ENCODE measurements at places on chromosomes 4 and X.

DNA sequence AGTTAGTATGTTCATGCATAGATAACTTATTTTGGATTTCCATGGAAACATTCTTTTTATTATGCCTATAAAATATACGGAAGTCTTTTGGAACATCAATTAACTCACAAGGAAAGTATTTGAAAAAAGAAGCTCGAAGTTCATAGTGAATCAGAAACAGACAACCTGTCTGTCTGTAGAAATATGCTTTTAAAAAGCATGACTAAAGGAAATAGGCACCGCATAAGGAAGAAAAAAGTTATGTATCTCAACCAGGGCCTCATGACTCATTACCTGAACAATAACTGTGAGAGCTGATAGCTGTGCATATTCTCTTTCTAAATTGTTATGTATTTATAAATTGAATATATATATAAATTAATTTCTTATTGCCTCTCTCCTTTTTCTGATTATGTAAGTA lies 324.1 kb downstream of the TLL1 start:
- no peak overlapping the region for H3K4me3 ChIP-seq
- no peak overlapping the region for H3K27ac ChIP-seq
- no peaks in the 10 kb centered on the region for H3K36me3 ChIP-seq
- H3K4me1 ChIP-seq, result no peaks in the 10 kb centered on the region

DNA sequence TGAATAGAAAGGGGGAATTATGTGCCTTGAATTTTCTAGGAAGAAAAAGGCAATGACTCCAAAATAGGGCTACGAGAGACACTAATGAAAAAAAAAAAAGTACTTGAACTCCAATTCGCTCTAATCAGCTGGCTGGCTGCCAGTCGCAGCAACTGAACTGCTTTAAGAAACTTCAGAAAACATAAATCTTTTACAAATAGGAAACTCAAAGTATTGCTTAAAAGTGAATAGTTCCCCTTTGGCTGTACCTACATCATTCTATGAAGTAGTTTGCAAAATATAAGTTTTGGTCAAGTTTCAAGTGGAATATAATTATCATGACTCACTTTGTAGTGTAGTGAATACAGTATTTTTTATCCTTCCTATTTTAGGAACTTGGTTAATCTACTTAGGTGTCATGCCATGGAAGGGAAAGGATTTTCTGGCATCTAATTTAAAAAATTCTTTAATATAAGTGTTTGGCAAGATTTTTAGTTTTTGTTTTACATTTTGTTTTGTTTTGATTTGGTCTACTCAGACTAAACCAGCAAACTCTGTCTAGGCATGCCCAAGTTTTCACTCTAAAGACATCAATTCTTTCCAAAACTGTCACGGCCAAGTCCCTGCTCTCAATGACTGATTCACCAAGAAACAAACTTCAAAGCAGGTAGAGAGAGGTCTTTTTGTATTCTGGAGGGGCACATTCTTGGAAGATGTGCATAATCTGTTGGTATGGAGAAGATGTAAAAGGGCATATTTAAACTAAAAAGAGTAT lies 382.4 kb upstream of the GALNT7 start:
- H3K4me1 ChIP-seq, result no peaks in the 10 kb centered on the region
- no peaks in the 10 kb centered on the region for H3K27me3 ChIP-seq
- H3K27ac ChIP-seq, result no peak overlapping the region

DNA sequence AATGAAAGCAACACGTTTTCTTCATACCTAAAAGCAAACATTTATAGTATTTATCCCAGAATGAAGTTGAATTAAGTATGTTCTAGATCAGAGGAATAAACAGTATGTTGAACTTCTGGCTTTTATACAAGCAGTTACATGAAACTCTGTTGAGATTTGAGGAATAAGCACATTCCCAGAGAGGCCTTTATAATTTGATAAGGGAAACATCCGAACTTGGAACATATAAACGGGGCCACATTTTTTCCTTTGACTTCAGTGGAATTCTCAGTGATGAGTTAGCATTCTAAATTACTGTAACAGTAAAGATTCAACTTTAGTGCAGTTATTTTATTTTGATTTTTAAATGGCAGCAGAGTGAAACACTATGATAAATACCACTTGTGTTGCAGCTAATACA lies 119.5 kb downstream of the GLRA3 start:
- H3K4me1 ChIP-seq, result no peaks in the 10 kb centered on the region
- H3K27me3 ChIP-seq, result no peaks in the 10 kb centered on the region
- DNase-seq, result no peak
- H3K4me3 ChIP-seq, result no peak overlapping the region
- H3K27ac ChIP-seq, result no peak overlapping the region

- H3K36me3 ChIP-seq, result no peaks in the 10 kb centered on the region
- H3K4me1 ChIP-seq, result no peaks in the 10 kb centered on the region
- no peaks in the 10 kb centered on the region for H3K27me3 ChIP-seq
- no peak within 1 kb of the TSS for H3K4me3 ChIP-seq
- DNase-seq, result no peak
Observed at GRCh38 chrX:141903400-141904155, at the start of gene MAGEC1. Gene MAGEC1, plus strand, starts transcription at chrX:141903894. Its CDS starts 1,179 bp downstream, at chrX:141905073.

DNA sequence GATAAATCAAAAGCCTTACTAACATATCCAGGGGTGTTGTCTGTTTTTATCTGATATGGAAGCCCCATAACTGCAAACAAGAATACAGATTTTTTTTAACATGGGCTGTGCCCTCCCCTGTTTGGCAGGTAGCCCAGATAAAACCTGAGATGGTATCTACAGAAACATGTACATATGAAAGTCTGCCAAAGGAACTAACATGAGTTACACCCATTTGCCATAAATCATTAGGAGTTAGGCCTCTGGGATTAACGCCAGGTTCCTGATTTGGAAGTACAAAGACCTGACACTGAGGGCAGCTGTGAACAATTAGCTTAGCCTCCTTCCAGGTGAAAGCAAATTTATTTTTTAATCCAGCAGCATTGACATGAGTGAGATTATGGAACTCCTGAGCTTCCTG lies 264.3 kb downstream of the TECRL start:
- no peak overlapping the region for H3K4me3 ChIP-seq
- no peak for DNase-seq
- no peak overlapping the region for H3K27ac ChIP-seq
- H3K36me3 ChIP-seq, result peaks cover 2% of the 10 kb centered on the region

DNA sequence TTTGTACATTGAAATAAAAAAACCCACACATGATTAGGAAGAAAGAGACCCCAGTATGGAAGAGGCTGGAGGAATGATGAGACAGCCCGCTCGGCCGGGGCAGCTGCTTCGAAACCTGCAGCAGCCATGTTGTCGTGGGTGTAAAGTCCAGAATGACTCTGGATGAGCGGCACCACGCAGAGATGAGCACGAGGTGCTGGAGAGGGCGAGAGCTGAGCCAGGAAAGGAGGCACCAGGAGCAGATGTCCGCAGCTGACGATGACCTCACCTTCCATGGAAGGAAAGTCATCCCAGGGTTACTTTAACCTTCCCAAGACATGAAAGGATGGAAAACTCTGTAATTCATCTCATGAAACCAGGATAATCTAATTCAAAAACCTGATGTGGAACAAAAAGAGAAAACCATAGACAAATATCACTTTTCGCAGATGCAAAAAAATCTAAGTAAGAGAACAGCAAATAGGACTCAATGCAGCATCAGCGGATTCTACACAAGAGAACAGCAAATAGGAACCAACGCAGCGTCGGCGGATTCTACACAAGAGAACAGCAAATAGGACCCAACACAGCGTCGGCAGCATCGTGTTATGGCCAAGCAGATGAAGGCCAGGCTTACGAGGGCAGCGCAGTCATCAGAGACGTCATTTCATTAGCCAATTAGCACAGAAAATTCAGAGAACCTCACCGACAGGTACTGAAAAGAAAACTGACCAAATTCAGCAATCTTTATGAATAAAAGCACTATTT lies 25.9 kb upstream of the SPON2 start:
- no peaks in the 10 kb centered on the region for H3K27me3 ChIP-seq
- H3K4me3 ChIP-seq, result no peak overlapping the region
- DNase-seq, result no peak

GRCh38 chrX:38305971-38306370 lies 21.3 kb downstream of the RPGR start:
- H3K27me3 ChIP-seq, result no peaks in the 10 kb centered on the region
- H3K4me3 ChIP-seq, result no peak overlapping the region
- no peak overlapping the region for H3K27ac ChIP-seq
- no peak for DNase-seq
- no peaks in the 10 kb centered on the region for H3K36me3 ChIP-seq

DNA sequence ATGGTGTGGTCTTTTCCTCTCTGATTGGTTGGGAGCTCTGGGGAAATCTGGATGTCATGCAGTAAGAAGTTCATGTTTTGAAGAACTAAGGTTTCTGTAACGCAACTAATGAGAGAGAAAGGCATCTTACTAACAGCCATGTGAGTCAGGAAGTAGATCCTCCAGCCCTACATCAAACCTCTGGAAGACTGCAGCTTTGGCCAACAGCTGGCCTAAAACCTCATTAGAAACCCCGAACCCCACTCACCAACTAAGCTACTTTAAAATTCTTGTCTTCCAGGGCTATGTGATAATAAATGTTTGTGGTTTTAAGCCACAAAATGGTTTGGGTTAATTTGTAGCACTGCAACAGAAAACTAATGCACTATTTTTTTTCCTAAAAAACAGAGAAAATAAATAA lies 549.0 kb upstream of the GRID2 start:
- no peak for DNase-seq
- H3K4me3 ChIP-seq, result no peak overlapping the region
- H3K27ac ChIP-seq, result no peak overlapping the region
- H3K27me3 ChIP-seq, result no peaks in the 10 kb centered on the region
- H3K4me1 ChIP-seq, result no peaks in the 10 kb centered on the region
- H3K36me3 ChIP-seq, result no peaks in the 10 kb centered on the region

DNA sequence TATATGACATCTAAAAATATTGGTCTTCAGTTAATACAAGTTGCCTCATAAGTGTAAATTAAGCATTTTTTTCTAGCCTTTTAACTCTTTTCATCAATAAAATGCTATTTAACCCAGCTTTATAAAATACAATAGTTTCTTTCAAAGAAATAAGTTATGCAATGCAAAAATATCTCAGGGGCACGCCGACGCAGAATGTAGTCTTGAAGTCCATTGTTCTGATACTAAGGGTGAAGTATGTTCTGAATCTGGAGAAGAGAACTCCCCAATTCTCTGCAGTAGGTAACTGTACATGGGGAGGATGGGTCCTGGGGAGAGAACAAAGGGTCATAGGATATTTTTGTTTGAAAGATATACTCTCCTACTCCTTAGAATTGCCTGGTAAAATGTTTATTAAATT lies 256.6 kb upstream of the NDST4 start:
- DNase-seq, result no peak
- H3K4me1 ChIP-seq, result no peaks in the 10 kb centered on the region
- H3K27me3 ChIP-seq, result no peaks in the 10 kb centered on the region
- no peak overlapping the region for H3K27ac ChIP-seq
- no peak overlapping the region for H3K4me3 ChIP-seq

GRCh38 chr4:152972821-152973628 lies 36.9 kb downstream of the FHDC1 start:
- no peaks in the 10 kb centered on the region for H3K36me3 ChIP-seq
- H3K4me3 ChIP-seq, result no peak overlapping the region
- no peaks in the 10 kb centered on the region for H3K4me1 ChIP-seq
- no peak overlapping the region for H3K27ac ChIP-seq

- no peak for DNase-seq
- peaks cover 39% of the 10 kb centered on the region for H3K4me1 ChIP-seq
- no peak overlapping the region for H3K4me3 ChIP-seq
- H3K27me3 ChIP-seq, result no peaks in the 10 kb centered on the region
- H3K27ac ChIP-seq, result no peak overlapping the region
Observed at GRCh38 chr4:165293061-165293460, 34.4 kb upstream of the MSMO1 start.

GRCh38 chrX:16258882-16259281 lies 91.6 kb downstream of the MAGEB17 start:
- no peaks in the 10 kb centered on the region for H3K4me1 ChIP-seq
- H3K36me3 ChIP-seq, result no peaks in the 10 kb centered on the region
- no peak overlapping the region for H3K27ac ChIP-seq
- DNase-seq, result no peak
- no peak overlapping the region for H3K4me3 ChIP-seq

DNA sequence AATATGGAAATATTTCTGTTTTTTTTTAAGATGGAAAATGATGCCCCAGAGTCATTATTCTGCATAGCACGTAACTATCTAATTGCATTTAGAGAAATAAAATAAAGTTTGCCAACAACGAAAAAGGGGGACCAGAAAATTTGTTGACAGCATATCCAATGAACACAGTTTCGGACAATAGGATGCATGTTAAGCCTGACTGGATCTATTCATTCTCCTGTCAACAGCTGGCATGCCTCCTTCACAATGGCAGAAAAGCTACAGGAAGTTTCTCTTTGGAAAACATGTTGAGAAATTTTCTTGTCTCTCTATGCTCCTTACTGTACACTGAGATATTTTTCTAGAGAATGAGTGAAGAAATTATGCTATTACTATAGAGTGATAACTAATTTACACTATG lies 262.5 kb downstream of the GRID2 start:
- H3K27ac ChIP-seq, result no peak overlapping the region
- H3K4me1 ChIP-seq, result no peaks in the 10 kb centered on the region
- H3K4me3 ChIP-seq, result no peak overlapping the region
- no peaks in the 10 kb centered on the region for H3K36me3 ChIP-seq

DNA sequence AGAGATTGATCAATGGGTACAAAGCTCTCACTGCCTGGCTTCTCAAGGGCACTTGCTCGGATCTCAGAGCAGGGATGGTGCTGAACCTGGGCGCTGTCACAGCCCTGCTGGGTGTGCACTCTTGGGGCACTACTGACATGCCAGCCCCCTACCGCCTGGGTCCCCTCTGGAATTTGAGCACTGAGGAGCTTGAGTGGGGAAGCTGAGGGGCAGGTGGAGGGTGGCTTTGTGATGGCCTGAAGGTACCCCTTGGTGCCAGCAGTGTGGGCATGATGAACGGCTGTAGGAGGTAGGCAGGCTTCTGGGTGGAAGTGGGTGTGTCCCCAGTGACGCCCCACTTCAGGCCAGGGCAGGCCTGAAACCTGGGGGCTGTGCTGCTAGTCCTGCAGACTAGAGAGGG lies 379.1 kb upstream of the GRID2 start:
- H3K27me3 ChIP-seq, result no peaks in the 10 kb centered on the region
- no peak overlapping the region for H3K4me3 ChIP-seq
- no peak for DNase-seq
- H3K4me1 ChIP-seq, result no peaks in the 10 kb centered on the region
- H3K27ac ChIP-seq, result no peak overlapping the region

DNA sequence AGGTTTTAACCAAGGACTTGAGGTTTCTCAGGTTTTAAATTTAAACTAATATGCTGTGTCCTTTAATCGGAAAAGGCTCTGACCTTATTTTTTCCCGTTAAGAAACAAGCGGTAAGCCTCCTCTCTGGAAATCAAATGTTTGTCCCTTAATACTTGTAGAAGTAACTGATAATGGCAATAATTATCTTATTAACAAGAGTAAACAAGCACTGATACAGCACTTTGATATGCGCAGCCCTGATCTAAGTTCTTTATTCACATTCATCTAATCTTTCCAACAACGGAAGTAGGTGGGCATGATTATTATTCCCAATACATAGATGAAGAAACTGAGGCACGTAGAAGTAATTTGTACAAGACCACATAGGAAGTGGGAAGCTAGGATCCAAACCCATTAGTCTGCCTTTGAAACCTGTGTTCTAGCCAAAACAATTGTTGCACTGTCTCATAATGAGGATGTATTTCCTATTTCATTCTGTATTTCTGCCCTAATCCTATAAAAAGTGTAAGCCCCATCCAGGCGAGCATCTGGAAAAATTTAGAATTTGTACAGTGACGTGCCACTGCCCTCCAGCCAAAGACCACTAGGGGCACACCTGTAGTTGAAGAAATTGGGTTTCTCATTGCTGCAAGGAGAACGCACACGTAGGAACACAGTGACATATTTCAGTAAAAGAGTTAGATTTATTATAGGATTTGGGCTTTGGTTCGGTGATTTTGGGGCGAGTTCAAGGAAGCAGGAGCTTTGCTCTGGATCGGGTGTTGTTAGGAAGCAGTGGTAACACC lies 606 bp downstream of the CXorf58 start:
- peaks cover 22% of the 10 kb centered on the region for H3K4me1 ChIP-seq
- H3K27ac ChIP-seq, result peak overlapping the region; percentile 88
- H3K4me3 ChIP-seq, result peak overlapping the region; percentile 75
- DNase-seq, result peak; percentile 25
- H3K36me3 ChIP-seq, result peaks cover 3% of the 10 kb centered on the region
